ENCODE measurements at places on chromosomes 6 and 20. TPM values are rescaled to one million over a fixed set of nuclear protein-coding genes. Genes with fewer than 3 reads are reported as not detected.

- DNase-seq = no peak
Observed at GRCh38 chr6:69732045-69732444, 64.8 kb downstream of the LMBRD1 start.

ADAM33 gene
- 37.4 TPM for total RNA-seq

ENPP4 gene
- 22.2 TPM for total RNA-seq

DNA sequence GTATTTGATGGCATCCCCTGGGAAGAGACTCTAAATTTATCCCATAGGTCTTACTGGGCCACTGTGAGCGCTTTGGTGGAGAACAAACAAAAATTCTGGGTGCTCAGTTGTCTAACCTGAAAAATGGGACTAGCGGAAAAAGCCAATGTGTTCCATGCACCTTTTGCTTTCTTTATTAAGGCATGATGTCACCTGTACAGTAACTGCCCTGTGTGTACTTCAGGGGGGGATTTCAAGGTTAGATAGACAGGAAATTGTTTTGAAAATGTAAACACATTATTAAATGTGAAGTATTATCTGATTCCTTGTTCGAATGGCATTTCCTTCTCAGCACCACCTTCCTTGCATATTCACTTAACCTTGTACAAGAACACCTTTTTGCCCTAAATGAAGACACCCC lies 1.2 kb upstream of the EDN1 start:
- no peak for DNase-seq

DNA sequence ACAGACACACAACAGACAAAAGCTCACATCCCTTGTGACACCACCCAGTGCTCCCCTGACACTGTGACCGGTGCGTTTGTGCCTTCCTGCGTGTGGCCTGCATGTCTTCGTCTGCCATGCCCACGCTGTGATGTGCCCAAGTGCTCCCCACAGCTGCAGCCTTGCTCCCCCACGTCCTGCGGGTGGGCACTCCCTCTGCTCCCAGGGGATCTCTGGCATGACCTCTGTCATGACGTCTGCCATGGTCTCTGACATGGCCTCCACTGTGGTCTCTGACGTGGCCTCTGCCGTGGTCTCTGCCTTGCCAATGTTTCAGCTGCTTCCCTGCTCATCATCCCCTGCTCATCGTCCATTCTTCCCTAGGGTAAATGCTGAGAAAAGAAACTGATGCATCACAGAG lies 200.9 kb downstream of the DLL1 start:
- no peak for DNase-seq

DNA sequence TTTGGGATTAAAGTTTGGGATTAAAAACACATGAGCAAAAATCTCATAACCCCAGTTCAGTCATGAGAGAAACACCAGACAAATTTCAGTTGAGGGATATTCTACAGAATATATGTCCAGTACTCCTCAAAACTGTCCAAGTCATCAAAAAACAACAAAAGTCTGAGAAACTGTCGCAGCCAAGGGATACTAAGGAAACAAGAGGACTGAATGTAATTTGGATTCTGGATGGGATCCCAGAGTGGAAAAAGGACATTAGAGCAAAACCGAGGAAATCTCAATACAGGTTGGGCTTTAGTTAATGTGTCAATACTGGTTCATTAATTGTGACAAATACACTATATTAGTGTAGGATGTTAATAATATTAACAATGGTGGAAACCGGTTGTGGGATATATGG lies 219.3 kb downstream of the BCKDHB start:
- no peak for DNase-seq

- no peak for DNase-seq
Observed at GRCh38 chr6:99471638-99472037, 43.6 kb downstream of the USP45 start.

DNA sequence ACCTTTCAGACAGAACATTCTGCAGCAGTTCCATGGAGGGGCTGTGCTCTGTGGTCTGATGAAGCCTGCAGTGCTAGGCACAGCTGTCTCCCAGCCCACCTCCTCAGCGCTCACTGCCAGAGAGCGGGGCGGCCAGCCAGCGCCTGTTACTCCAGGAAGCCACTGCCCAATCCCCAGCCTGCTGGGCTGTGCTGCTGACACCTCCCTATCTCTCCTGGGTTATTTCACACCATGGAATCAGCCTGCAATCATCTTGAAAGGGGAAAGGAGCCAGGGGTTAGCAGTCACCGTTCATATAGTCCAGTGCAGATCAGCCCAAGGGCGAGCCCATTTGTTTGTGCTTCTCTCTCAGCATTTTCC lies 46.3 kb upstream of the NHSL1 start:
- no peak for DNase-seq

DNA sequence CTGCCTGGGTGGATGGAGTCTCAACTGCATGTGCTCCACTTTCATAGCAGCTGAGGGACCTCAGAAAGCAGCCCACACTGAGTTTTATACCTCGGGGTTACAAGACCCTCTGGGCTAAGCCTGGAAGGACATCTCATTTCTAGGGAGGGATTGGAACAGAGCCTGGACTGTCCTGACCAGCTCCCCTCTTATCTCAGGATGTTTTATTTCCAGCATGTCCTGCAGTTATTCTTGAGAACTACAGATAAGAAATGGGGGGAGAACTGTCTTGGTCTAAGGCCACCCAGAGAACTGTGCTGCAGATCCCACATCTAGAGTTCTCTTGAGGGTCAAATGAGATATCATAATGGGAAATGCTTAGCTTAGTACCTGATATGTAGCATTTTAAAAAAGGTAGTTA lies 97.3 kb upstream of the CHD6 start:
- no peak for DNase-seq

DNA sequence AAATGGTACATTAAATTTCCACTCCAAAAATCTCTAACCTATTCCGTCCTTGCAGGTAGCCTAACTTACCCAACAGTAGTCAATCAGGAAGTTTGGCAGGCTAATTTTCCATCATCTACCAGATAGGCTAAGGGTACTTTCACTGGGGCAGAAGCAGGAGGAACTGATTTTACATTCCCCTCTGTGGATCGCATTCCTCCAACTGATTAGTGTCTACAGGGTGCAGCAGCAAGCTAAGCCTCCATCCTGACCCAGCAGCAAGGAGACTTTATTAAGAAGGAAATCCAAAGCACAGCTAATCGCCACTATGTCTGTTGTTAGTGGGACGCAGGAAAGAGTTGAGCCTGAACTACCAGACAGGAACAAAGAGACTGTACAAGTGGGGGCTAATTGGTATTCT lies 143.2 kb upstream of the RUNX2 start:
- no peak for DNase-seq

SLC52A3 gene
- 4.1 TPM for total RNA-seq

DNA sequence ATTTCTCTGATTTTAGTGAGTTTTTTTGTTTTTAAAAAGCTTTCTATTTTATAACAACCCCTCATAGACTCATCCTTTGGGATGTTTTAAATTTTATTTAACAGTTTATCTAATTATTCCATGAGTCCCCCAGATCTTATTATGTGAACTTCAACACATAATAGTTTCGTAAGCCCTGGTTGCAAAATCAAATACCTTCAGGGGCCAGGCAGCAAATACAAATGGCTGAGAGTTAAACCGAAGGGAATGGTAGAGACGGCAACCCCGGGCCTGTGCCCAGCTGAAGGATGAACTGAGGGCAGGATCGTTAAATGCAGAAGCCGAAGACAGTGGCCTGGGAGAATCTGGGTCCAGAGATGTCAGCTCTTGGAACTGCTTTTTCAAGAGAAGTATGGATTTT lies 88.4 kb downstream of the RTN4IP1 start:
- no peak for DNase-seq

DNA sequence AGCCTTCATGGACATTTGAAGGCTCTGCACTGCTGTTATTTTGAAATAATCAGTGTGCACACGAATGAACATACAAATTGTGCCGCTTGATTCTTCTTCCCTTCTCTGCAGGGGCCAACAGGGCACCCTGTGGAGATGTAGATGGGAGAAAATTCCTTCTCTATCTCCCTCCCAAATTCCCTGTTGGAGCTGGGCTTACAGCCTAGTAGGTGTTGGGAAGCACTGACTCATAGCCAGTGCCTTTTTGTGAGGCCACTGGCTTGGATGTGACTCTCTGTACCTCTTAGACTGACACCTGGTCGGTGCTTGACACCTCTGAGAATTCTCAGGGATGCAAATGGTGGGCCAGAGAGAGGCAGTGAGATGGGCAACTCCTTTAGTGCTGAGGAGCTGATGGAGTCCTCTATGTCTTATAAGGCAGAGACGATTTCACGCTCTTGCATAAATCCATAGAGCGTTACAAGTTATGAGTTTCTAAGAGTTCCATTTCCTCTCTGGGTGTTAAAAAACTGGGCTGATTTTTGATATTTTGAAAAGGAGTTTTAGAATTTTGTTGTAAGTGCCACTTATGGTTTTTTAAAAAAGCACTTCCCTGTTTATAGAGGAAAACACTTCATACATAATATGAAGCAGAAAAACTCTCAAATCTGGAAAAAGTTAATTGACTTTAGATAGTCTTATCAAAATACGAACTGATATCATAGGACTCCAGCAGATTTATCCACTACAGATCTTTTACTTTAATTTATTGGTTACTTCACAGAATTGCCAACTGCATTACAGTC lies 89.8 kb upstream of the MAP3K7 start:
- DNase-seq = no peak

- DNase-seq = peak; percentile 79
Observed at GRCh38 chr6:41424370-41425058, 89.1 kb downstream of the NCR2 start.

TSBP1 gene
- total RNA-seq = not detected

Measured in breast epithelium (tissue), 4 donors.